COLO829 (cell line): ENCODE measurements at places on chromosomes 11 and 22.

- no peak for DNase-seq
Observed at GRCh38 chr11:69208190-69209037, 52.7 kb downstream of the SMIM38 start.

DNA sequence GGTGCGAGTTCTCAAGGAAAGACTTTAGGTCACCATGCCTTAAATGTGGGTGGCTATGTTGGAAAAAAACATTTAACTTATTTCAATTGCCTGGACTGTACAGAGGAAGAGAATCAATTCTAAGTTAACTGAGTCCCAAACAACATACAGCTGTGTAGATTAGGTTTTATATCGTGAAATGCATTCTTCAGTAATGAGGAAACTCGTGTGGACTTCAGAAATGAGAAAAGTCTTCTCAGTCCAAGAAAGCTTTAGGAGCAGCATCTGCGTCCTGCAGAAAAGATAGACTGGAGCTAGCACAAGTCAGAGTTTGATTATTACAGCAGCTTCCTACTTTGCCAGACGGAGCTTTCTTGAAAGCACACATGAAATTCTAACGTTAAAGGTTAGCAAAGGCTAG lies 673.0 kb downstream of the OPCML start:
- no peak for DNase-seq

DNA sequence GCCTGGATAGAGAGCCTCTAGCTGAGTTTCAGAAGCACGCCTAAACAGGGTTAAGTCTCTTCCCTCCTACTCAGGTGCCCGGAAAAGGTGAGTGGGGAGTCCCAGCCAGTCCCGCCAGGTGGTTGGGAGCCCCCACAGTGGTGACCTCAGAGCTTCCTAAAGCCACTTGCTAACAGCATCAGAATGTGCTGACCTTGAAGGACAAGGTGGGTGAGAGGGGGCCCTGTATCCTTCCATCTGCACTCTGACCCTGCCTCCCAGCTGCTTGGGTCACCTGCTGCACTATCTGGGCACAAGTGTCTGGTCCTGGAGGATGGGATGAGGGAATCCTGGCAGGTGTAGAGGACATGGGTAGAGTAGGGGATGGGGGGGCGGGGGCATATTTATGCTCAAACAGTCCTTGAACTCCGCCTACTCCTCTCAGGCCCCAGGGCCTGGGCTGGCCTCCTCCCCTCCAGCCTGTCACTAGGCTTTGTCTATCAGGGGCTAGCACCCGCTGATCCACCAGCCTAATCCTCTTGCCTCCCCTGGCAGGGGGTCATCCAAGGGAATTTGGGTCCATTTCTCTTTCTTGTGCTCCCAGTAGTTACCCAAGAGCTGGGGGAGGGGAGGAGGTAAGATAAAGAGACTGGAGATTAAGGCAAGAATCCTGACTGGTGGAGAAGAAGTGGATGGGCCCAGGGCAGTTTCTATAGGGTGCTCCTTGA lies 3.4 kb downstream of the USP2 start:
- no peak for DNase-seq

- no peak for DNase-seq
Observed at GRCh38 chr11:44006917-44007361, 40.8 kb upstream of the ACCSL start.

- no peak for DNase-seq
Observed at GRCh38 chr11:1655168-1656060, 25.8 kb downstream of the KRTAP5-5 start.

- DNase-seq: peak; percentile 49
Observed at GRCh38 chr11:13140028-13140870, 131.1 kb downstream of the RASSF10 start.

- DNase-seq: no peak
Observed at GRCh38 chr11:67253872-67254624, 12.2 kb upstream of the GRK2 start.

DNA sequence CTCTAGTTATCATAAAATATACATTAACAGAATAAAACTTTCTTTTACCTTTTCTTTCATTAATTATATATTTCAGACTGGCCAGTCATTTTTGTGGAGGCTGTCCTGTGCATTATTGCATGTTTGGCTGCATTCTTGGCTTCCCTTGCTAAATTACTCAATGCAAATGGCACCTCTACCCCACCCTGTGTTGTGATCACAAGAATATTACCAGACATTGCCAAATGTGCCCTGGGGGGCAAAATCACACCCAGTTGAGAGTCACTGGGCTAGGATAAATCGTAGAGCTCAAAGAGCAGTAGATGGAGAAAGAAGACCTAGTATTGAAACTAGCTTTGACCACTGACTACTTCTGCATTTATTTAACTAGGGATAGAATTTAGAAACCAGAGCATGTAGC lies 1257.8 kb upstream of the TENM4 start:
- no peak for DNase-seq
